ENCODE measurements at places on chromosomes 16 and 17.
A peak's percentile ranks its signal among the peaks of the same experiment; 100 is the strongest.

- DNase-seq, result peak; percentile 42
Observed at GRCh38 chr16:57736419-57737351, 1.1 kb downstream of the KATNB1 start.

DNA sequence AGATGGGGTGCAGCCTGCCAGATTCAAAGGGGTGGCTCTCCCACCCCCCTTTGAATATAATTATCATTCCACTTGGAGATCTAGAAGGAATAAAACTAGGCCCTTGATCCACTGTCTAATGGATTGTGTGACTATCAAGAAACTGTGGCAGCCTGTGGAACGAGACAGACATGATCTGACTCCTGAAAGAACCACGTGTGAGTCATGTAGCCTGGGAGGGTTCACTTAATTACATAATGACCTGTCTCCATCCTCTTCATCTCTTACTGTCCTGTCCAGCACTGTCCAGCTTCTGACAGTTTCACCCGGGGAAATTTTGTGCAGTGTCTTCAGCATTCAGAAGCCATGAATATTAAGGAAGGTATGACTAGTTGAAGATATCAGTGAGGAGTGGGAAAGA is 43.3 kb upstream of the CDH13 start:
- no peak for DNase-seq

GRCh38 chr17:34592002-34592401 is 12.6 kb downstream of the TMEM132E start:
- DNase-seq, result no peak

DNA sequence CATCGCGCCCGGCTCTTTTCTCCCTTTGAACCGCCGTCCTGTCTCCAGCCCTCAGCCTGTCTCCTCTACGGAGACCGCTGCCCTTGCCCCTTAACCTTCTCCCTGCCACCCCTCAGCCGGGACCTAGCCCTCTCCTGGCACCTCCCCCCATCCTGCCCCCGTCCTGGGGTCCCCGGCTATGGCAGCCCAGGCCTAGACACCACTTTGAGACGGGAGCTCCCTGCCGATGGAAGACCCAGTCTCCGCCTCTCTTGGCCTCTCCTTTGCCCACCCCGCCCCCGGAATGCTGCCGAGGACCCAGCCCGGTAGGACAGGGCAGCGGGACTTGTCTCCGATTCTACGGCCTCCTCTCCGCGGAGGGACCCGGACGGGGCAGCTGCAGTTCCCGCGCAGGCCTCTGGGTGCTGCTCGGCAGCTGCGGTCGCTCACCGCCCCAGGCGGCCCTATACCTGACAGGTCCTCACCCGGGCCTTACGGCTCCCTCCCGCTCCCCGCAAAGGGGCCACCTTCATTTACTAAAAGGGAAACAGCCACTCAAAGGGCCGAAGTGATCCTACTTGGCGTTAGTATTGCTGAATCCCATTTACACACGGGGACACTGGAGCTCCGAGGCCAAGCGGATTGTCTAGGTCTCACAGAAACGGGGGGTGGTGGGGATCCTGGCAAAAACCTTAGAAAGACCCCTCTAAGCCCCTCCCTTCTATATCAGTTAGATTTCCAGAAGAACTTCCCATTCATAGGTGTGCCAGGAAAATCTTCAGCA is 32.6 kb upstream of the TAC4 start:
- DNase-seq, result peak; percentile 59

- no peak for DNase-seq
Observed at GRCh38 chr16:81708266-81709015, 70.7 kb upstream of the PLCG2 start.

DNA sequence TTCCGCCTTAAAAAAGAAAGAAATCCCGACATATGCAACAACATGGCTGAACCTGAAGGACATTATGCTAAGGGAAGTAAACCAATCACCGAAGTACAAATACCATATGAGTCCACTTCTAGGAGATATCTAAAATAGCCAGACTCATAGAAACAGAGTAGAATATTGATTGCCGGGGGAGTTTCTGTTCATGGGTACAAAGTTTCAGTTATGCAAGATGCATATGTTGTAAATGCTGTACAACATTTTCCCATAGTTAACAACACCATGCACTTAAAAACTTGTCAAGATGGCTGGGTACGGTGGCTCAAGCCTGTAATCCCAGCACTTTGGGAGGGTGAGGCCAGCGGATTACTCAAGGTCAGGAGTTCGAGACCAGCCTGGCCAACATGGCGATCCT is 251.5 kb upstream of the EEF2KMT start:
- DNase-seq, result no peak

GRCh38 chr16:89140981-89141883 is 30.3 kb upstream of the CDH15 start:
- DNase-seq, result no peak

DNA sequence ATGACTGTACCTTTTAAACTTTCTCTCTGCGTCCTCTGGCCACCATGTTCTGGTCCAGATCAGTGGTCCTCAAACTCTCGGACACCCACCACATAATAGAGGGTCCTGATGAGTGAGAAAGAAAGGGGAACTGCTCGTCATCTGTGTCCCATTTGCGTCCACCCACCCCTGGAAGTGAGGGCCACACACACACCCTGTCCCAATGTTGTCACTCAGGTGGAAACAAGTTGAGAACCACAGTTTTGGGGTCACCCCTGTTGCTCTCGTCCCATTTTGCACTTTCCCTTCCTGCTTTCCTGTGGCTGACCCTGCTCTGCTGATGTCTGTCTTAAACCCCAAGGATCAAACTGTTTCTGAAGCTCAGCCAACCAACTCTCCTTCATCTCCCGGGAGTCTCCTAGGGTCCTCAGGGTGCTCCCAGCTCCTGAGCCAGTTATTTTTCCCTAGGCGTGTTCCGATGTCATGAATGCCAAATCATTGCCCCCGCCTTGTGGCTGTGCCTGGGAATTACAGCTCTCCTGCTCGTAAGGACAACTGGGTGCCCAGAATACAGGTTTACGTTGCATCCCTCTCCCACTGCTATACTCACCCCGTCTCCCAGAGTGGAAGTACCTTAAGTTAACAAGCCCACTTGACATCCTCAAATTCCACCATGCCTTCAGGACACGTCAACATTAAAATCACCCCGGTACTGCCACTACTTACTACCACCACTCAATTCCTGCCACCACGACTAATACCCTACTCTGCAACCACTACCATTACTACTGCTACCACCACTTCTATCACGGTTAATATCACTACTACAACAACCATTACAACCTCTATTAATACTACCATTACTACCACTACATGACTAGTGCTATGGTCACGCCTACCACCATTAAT is 26.0 kb upstream of the HNF1B start:
- peak; percentile 36 for DNase-seq

DNA sequence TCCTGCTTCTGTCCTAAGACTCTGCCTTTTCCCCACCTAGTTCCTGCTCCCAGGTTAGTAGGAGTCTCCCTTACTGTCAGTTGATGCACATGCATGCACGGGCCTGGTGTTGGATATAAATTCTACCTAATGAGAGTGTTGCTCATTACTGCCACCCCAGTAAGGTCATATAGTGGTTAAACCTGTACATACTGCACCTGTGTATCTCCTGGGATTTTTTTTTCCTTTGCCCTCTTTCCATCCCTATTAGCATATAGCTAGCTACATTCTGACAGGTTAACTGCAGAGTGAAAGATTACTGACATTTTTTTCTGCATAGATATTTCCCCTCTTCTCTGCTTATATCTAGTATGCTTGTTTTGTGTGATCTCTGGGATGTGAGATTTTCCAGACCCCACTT is 201.5 kb upstream of the PIRT start:
- DNase-seq, result no peak

- DNase-seq, result no peak
Observed at GRCh38 chr17:76440751-76441362, 12.1 kb downstream of the UBE2O start.

- no peak for DNase-seq
Observed at GRCh38 chr17:16886655-16887322, 85.1 kb downstream of the TNFRSF13B start.

GRCh38 chr17:48850792-48851323 is 20.0 kb downstream of the CALCOCO2 start:
- DNase-seq, result no peak

DNA sequence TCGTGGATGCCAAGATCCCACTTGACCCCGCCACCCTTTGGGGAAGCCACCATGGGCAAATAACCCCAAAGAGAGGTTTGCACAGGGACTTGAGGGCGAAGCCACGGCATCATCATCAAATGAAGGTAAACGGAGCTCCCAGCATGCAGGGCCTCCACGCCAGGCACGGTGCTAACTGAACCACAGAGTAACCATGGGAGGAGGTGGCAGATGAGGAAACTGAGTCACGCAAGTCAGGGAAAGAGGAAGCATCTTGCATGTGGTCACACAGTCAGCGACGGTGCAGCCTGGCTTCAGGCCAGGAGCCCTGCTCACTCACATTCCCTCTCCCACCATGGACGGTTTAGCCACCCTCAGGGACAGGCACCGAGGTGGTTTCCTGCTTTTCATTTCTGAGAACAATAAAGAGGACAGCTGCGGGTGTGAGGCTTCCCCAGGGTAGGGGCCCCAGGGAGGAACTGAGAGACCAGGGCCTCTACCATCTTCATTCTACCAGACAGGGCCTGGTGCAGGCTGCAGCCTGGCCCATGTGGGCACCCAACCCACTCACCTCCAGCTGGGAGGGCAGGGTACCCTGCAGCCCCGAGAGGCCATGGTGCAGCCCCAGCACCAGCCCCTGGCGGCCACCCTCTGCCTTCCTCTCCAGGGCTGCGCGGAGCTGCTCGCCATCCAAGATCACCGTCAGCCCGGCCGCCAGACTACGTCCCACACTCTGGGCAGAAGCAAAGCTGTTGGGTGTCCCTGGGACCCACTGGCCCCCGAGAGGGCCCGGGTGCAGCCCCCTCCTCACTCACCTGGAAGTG is 78.3 kb downstream of the RMI2 start:
- no peak for DNase-seq

- DNase-seq, result no peak
Observed at GRCh38 chr17:34920676-34921075, 40.6 kb downstream of the CCT6B start.

GRCh38 chr17:50257676-50258224 is 16.5 kb upstream of the TMEM92 start:
- no peak for DNase-seq

DNA sequence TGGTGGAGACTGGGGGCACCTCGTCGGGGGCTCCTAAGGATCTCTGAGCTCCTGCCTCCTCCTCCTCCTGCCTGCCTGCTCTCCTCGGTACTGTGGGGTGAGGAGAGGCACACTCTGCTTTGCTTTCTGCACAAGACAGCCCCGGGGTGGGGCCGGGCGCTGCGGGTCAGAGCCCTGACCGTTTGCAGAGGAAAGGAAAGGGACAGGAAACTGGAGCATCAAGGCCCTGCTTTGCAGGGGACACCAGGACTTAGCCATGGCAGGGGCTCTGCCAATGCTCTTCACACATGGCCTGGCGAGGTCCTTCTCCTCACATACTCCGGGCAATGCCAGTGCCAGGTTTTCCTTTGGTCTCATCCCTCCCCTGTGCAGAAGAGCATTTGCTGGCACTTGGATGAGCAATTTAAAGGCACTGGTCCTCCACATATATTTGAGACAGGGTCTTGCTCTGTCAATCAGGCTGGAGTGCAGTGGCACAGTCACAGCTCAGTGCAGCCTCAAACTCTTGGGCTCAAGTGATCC is 23.8 kb upstream of the DOC2B start:
- no peak for DNase-seq

GRCh38 chr17:56540836-56541235 is 52.7 kb upstream of the NOG start:
- DNase-seq, result no peak

- no peak for DNase-seq
Observed at GRCh38 chr16:87464691-87465300, 28.0 kb downstream of the ZCCHC14 start.

DNA sequence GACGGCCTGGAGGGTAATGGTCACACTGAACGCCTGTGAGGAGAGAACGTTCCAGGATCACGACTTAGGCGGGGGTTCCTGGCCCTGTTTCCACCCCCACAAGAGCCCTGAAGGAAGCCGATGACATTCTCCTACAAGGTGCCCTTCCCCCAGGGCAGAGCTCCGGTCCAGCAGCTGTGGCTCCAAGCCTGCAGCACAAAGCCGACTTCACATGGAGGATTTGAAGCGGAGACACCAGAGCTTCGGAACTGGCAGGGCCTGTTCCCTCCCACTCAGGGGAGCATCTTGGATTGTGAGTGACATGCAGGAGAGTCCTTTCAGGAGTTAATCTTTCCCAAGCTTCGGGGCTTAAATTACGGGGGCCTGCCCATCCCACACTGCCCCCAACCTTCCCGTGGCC is 5.0 kb downstream of the FADS6 start:
- no peak for DNase-seq

DNA sequence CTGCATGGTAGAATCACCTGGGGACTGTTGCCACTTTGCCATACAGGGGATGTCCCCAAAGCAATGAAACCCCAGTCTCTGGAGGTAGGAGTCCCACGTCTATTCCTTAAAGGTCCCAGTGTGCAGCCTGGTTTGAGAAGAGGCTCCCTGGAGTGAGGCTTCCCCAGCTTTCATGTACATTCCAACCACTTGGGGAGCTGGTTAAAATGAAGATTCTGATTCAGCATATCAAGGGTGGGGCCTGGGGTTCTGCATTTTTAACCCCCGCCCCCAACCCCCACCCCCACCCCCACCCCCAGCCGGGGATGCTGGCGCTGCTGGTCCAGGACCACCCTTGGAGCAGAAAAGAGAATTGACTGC is 241.2 kb downstream of the FOXL1 start:
- no peak for DNase-seq

- no peak for DNase-seq
Observed at GRCh38 chr16:12951392-12951791, 50.0 kb downstream of the SHISA9 start.

DNA sequence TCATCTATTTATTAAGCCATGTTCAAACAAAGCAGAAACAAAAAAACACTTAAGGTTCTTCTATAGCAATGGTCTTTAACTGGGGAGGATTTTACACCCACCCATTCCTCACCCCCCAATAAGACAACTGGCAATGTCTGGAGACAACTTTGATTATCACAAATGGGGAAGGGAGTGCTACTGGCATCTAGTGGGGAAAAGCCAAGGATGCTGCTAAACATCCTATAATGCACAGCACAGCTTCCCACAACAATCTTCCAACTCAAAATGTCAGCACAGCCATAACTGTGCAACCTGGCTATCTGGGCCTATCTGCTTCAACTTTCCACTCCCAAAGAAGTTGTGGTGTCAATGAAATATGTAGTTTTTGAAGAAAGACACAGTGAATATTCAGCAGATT is 1044.4 kb downstream of the CDH8 start:
- DNase-seq, result no peak

DNA sequence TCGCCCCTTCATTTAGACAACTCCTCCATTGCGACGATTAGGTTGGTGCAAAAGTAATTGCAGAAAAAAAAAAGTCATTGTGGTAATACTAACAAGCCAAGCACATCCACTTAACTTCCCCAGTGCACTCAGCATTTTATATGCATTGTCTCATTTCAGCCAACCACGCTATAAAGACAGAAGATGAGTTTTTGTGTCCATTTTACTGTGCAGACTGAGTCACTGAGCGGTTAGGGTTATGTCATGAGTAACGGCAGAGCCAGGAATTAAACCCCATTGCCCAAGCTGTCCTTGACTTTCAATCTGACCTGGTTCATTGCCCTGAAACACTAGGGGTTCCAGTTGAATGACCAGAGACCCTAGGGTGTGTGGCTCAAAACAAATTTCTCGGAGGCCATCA is 218.7 kb downstream of the XYLT1 start:
- no peak for DNase-seq

GRCh38 chr16:47392081-47392480 is 68.8 kb downstream of the ITFG1 start:
- DNase-seq, result no peak

All from stimulated activated CD4-positive, alpha-beta T cell treated with anti-CD3 and anti-CD28 coated beads, Interleukin-4, amount 100 ng/mL, for 4 hours (primary cell).